ENCODE measurements at places on chromosomes 5 and 9. TPM values are rescaled to one million over a fixed set of nuclear protein-coding genes. Genes with fewer than 3 reads are reported as not detected.

MEF2C gene
- total RNA-seq = not detected

NR6A1 gene
- 1.9 TPM for total RNA-seq

SPAG8 gene
- total RNA-seq = 0.24 TPM

SLC28A3 gene
- not detected for total RNA-seq

CENPH gene
- total RNA-seq = 23.1 TPM

PHF24 gene
- total RNA-seq = 0.07 TPM

LCN1 gene
- total RNA-seq = not detected

NOP16 gene
- total RNA-seq = 121 TPM

C9 gene
- not detected for total RNA-seq

GCNT4 gene
- 0.58 TPM for total RNA-seq

B4GALT1 gene
- 173 TPM for total RNA-seq

HIGD2A gene
- 236 TPM for total RNA-seq

CDK7 gene
- total RNA-seq = 64.3 TPM

KIAA0825 gene
- 0.30 TPM for total RNA-seq

FBN2 gene
- 18.2 TPM for total RNA-seq

NIPAL4 gene
- 11.0 TPM for total RNA-seq

INSL4 gene
- 19.2 TPM for total RNA-seq

LMAN2 gene
- total RNA-seq = 197 TPM

GRXCR2 gene
- not detected for total RNA-seq
